ENCODE measurements at places on chromosomes 4 and X.

GRCh38 chr4:72467633-72468032 is 101.4 kb downstream of the ADAMTS3 start:
- no peak for DNase-seq

DNA sequence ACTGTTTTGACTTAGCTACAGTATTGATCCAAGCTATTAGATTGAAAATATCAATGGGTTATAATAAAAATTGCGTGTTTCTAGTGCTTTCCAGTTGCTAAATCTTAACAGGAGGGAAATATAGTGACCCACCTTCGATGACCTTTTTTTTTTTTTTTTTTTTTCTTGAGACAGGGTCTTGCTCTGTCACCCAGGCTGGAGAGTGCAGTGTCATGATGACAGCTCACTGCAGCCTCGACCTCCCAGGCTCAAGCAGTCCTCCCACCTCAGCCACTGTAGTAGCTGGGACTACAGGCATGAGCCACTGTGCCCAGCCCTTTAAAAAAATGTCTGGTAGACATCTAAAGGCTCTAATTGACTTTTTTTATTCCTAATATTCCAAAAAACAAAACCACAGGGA is 3.8 kb upstream of the ASB5 start:
- no peak for DNase-seq

DNA sequence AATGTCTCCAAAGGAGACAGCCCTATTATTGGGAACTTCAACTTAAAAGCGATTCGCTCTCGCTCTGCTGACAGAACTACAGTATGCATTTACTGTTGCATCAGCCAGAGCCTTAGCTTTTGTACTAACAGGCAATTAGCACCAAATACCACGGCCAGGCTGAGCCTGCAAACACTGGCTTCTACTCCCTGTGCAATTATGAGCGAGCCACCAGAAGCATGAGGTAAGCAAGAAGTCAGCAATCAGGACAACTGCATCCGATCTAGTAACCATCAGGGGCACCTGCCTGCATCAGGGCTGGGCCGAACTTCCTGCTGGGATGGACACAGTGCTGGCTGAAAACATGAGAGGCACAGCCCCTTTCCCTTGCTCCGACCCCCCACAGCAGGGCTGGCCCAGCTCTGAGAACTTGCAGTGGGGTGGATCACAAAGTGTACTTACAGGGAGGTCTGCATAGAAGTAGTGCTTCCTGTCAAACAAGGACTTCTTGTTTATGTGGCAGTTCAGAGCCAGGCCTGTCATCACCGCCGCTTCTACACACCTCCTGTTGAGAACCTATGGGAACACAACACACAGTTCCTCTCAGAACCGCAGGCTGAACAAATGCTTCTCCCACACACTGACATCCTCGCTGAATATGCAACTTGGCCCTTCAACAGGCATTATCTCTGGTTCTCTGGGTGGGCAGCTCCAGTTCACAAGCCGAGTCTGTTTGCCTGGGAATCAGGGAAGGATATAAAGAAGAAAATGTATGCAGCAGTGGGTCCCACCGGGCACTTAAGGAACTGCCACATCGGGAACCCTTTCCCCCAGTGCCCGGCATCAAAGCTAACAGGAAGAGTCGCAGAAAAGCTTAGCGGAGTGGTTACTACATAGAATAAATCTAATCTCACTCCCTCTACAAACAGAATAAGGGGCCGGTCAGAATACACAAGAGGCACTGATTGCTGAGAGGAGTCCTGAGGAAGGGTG is 41.5 kb downstream of the GATB start:
- no peak for DNase-seq

- DNase-seq, result no peak
Observed at GRCh38 chrX:153766871-153767673, 3.0 kb downstream of the PLXNB3 start.

GRCh38 chr4:106496061-106496460 is 127.5 kb upstream of the GIMD1 start:
- DNase-seq, result no peak

DNA sequence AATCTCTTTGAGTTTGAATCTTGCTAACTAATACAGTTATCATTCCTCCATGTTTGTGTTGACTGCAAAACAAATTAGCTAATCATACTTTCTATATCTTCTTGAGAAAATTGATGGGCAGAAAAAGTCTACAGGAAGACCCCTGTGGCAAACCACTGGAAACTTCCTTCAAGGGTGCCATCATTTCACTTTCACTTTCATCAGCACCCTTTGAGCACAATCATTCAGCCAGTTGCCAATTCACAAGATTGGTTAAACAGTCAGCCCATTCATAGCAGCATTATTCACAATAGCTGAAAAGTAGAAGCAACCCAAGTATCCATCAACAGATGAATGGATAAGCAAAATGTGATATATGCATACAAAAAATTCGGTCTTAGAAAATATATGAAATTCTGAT is 101.5 kb downstream of the CCDC160 start:
- no peak for DNase-seq

DNA sequence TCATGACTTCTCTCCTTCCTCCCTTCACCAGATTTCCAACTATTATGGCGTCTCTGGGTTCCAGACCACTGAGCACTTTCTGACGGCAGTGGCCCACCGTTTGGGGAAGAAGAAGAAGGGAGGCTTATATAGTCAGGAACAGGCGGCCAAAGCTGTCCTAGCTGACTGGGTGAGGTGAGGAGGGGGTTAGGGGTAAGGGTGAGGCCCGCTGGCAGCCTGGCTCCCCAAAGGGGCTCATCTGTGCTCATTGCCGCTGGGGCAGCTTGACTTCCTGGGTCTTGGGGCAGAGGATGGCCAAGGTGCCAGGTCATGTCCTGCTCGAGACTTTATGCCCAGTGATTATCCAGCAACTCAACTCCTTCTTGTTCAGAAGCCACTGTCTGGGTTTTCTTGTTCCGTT is 21.8 kb downstream of the GNL3L start:
- no peak for DNase-seq

- no peak for DNase-seq
Observed at GRCh38 chrX:71239781-71240180, 14.2 kb downstream of the ZMYM3 start.

- no peak for DNase-seq
Observed at GRCh38 chr4:37715889-37716402, 29.8 kb upstream of the RELL1 start.

GRCh38 chrX:11429538-11430085 is 136.4 kb downstream of the AMELX start:
- DNase-seq, result no peak

DNA sequence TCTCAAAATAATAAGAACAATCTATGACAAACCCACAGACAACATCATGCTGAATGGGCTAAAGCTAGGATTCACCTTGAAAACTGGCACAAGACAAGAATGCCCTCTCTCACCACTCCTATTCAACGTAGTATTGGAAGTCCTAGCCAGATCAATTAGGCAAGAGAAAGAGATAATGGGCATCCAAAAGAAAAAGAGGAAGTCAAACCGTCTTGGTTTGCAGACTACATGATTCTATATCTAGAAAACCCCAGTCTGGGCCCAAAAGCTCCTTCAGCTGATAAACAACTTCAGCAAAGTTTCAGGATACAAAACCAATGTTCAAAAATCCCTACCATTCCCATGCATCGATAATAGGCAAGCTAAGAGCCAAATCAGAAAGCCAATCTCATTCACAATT is 59.0 kb downstream of the CHM start:
- no peak for DNase-seq

GRCh38 chr4:67687636-67688035 is 13.3 kb downstream of the UBA6 start:
- no peak for DNase-seq

DNA sequence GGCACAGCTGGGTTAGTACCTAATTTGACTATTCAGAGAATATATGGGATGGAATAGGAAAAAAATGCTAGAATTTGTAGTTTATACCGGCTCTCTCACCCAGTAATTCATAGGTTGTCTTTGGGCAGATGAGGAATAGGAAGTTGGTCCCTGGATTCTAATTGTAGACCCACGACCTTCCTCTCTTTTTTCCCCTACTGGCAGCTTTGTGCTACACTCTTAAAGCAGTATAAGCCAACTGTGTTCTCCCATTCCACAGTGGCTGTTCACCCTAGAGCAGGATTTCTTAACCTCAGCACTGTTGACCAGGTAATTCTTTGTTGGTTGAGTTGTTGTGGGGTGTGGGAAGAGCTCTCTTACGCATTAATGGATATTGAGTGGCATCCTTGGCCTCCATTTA is 92.9 kb downstream of the FNIP2 start:
- no peak for DNase-seq

DNA sequence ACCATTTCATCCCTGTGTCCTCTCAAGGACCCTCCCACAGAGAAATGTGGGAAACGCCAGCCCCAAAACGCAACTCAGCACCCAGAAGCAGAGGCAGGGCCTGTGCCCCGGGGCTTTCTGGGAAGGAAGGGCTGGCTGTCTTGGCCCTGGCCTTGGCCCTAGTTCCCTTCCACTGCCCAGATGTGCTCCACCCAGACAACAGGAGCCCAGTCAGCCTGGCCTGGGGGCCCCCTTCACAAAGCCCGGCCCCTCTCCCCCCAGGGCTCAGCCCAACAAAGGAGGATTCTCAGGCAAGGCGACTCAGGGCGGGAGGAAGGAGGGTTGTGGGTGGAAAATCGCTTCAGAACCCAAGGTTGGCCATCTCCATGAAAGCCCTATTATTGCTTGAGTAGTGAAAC is 82.5 kb downstream of the PJA1 start:
- no peak for DNase-seq

DNA sequence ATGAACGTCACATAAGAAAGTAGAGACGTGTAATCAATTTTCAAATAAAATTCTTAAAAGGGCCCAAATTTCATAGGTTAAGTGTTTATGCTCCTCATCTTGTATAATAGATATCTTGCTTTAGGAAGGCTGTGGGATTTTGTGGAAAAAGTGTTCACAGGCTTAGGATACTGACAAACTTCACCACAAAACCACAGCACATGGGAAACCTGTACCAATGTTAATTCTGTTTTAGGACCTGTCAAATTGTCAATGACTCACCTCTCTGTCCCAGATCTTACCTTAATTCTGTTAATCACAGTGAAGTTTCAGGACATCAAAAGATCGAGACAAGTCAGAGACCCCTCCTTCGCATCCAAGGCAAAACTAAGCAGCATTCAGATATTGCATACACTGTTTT is 24.2 kb downstream of the FGFBP1 start:
- no peak for DNase-seq

GRCh38 chr4:8330821-8331574 is 61.4 kb downstream of the HTRA3 start:
- no peak for DNase-seq

GRCh38 chrX:71629467-71629866 is 11.2 kb upstream of the CXCR3 start:
- no peak for DNase-seq

- DNase-seq, result no peak
Observed at GRCh38 chrX:20506739-20507138, 240.0 kb upstream of the RPS6KA3 start.

- no peak for DNase-seq
Observed at GRCh38 chr4:159547645-159548308, 444.9 kb downstream of the RAPGEF2 start.

- no peak for DNase-seq
Observed at GRCh38 chr4:1414831-1415680, 8.8 kb upstream of the NKX1-1 start.

DNA sequence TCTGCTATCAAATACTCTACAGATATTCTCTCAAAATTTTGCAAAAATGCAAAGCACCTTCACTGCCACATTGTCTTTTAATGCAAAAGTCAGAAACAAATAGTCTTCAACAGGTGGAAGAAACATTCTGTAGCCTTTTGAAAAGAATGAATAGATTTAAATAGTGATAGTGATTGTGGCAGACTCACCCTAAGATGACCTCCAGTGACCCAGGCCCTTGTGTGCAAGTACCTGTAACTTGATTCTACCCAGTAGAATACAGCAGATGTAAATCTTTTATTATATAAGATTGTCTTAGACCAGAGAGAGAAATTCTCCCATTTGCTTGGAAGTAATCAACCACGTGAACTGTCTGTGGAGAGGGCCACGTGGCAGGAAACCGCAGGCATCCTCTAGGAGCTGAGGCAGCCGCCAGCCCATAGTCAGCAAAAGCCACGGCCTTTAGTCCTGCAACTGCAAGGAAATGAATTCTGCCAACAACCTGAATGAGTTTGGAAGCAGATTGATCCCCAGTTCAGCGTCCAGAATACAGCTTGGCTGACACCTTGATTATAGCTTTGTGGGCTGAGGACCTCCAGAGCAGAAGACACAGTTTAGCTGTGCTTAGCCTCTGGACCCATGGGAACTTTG is 272.5 kb downstream of the ARHGAP10 start:
- no peak for DNase-seq

GRCh38 chrX:44775726-44776125 is 68.1 kb upstream of the DUSP21 start:
- DNase-seq, result no peak

DNA sequence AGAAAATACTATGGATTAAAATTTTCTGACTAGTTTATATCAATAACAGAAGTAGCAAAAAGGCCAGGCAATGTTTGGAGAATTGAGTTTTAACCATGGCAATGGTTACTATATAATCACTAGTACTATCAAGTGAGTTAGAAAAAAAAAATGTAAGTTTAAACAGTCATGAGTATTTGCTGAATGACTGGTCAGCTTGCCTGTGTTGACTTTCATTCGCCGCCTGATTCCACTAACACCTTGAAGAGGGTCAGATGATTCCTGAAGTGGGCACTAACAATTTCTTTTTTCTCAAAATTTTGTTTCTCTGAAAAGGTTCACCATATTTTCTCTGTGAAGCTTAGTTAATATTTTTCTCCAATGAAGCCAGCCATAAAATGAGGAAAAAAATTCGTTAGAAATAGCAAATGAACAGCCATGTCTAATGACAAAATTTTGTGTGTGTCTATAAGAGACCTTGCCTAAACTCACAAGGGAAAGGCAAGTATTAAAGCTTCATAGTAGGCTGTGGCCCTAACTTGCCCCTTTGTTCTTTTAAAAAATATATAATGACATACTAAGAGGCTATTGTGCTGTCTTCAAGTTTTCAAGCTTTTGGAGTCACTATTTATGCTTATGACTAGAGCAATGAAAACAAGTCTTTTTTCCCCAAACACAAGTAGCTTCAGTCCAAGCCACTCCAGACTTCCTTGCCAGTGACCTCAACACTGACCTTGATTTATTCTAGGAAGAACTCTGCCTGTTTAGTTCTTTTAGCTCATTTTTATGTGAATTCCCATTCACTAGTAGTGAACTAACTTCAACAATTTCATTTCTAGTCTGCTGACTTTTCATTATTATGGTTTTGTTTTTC is 18.4 kb upstream of the FHDC1 start:
- no peak for DNase-seq

DNA sequence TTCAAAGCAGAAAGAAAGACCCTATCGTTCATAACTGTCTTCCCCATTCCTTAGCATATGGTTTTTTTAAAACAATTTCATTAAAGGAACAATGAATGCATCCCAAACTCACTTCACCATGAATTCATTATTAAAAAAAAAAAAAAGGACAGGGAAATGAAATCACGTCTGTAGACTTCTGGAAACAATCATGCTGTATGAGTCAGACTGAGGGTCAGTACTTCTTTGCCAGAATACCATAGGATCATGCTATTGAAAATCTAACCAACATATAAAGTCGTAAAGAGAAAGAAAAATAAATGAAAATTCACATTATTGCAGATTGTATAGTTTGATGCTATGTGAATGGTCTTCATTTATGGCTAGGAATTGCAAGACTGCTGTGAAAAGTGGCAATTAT is 144.4 kb downstream of the PCDH18 start:
- DNase-seq, result no peak

GRCh38 chr4:55132775-55133174 is 7.4 kb upstream of the KDR start:
- DNase-seq, result no peak

- no peak for DNase-seq
Observed at GRCh38 chr4:128227991-128228571, 59.5 kb downstream of the PGRMC2 start.

GRCh38 chrX:139784807-139785206 is 76.8 kb upstream of the MCF2 start:
- DNase-seq, result no peak
